CD4-positive, alpha-beta T cell (primary cell): ENCODE measurements at places on chromosomes 7 and 10. TPM values are rescaled to one million over a fixed set of nuclear protein-coding genes. Genes with fewer than 3 reads are reported as not detected.

DNA sequence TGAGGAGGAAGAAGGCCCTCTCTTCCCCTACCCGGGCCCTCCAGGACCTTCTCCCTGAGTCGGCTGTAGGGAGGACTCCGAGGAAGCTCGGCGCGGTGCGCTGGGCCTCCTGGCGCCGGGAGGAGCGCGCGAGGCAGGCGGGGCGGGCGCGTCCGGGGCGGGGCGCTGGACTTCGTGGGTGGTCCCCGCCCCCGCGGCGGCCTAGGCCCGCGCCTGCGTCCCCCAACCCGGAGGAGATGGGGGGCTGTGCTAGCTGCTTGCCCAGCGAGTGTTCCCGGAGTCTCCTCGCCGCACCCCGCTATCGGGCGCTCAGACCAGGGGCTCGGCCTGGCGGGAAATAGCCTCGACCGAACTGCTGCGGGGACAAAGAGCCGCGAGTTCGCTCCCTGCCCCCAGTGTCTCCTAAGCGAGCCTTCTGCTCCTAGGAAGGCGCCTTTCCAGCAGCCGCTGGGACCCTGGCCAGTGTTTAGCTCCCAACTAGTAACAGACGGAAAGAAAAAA lies 19.2 kb upstream of the SMO start:
- H3K27me3 ChIP-seq: no peaks in the 10 kb centered on the region
- H3K4me3 ChIP-seq: peak overlapping the region; percentile 56
- peak; percentile 40 for DNase-seq
- no peak overlapping the region for H3K27ac ChIP-seq

DNA sequence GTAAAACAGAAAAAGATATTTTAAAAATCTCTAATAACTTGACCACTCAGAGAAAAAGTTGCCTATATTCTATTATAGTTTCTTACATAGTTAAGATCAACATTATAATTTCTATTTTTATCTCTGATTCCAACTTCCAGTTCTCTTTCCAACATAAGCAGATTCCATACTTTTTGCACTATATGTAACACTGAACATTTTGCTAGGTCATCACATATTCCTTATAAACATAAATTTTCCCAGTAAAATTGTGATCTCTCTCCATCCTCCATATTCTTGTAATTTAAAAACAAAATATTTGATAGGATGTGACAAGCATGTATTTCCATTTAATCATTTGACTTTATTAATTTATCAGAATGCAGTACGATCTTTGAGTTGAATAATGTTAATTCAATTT lies 170.4 kb upstream of the THSD7A start:
- H3K27me3 ChIP-seq: no peaks in the 10 kb centered on the region
- H3K4me1 ChIP-seq: no peaks in the 10 kb centered on the region
- no peaks in the 10 kb centered on the region for H3K36me3 ChIP-seq
- no peak overlapping the region for H3K27ac ChIP-seq
- DNase-seq: no peak

GRCh38 chr7:111753968-111754367 lies 191.7 kb upstream of the IMMP2L start:
- no peak for DNase-seq
- no peak overlapping the region for H3K27ac ChIP-seq
- H3K4me3 ChIP-seq: no peak overlapping the region
- no peaks in the 10 kb centered on the region for H3K36me3 ChIP-seq
- H3K27me3 ChIP-seq: no peaks in the 10 kb centered on the region

DNA sequence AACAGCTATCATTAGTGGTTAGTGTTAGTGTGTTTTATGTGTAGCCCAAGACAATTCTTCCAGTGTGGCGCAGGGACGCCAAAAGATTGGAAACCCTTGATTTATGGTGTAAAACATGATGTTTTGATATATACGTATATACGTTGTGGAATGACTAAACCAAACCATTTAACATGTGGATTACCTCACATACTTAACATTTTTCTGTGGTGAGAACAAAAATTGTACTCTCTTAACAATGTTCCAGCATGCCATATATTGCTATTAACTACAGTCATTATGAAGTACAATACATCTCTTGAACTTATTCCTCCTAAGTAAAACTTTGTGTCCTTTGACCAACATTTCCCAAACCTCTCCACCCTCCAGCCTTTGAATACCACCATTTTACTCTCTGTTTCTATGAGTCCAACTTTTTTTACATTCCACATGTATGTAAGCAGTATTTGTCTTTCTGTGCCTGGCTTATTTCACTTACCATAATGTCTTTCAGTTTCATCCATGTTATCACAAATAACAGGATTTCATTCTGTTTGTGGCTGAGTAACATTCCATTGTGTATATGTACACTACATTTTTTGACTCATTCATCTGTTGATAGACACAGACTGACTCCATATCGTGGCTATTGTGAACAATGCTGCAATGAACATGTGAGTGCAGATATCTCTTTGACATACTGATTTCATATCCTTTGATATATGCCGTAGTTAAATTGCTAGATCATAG lies 42.2 kb upstream of the MAGI2 start:
- no peaks in the 10 kb centered on the region for H3K36me3 ChIP-seq
- no peak for DNase-seq
- H3K4me1 ChIP-seq: no peaks in the 10 kb centered on the region
- no peak overlapping the region for H3K4me3 ChIP-seq
- H3K27ac ChIP-seq: no peak overlapping the region

DNA sequence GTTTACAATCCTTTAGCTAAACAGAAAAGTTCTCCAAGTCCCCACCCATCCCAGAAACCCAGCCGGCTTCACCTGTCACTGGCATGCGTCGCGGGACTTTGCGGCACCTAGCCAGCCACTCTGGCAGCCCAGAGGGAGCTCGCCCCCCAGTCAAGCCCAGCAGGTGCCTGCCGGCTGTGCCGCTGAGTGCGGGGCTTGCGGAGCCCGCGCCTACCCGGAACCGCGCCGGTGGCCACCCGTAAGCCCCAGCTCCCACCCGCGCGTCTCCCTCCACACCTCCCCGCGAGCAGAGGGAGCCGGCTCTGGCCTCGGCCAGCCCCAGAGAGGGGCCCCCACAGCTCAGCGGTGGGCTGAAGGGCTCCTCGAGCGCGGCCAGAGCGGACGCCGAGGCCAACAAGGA lies 446.1 kb downstream of the GRM8 start:
- H3K27ac ChIP-seq: no peak overlapping the region
- H3K36me3 ChIP-seq: no peaks in the 10 kb centered on the region
- H3K4me3 ChIP-seq: no peak overlapping the region

HMX3 gene
- total RNA-seq: 0.34 TPM

CCDC3 gene
- total RNA-seq: 0.08 TPM

EN2 gene
- not detected for total RNA-seq

DNA sequence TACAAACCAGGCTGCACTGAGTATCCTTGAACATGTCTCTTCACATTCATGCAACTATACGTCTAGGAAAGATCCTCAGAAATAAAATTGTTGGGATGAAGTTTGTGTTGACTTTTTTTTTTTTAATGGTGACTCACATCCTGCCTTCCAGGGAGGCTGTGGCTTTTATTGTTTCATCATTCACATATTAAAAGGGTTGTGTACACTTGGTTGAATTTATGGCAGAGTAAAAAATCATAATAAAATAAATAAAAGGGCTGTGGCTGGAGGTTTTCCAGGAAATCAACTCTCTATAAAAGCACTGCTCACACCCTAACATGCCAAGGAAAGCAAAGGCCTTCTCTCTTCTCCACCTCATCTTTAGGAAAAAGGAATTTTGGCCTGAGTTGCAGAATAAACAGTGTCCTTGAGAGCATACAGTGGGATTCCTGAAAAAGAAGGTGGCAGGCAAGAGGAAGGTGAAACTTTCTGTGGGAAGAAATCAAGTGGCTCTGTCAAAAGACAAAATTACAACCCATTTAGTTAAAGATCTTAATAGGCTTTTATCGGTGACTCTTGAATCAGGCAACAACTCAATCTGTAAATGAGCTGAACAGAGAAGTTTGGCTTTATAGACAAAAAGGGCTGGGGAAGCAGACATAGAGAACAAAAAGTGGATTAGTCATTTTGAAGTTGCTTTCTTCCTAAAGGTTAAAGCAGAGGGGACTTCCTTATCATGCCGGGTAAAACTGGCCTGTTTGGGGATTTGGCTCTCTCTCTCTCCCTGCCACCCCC lies 41.6 kb upstream of the FHIP2A start:
- H3K36me3 ChIP-seq: no peaks in the 10 kb centered on the region
- no peak overlapping the region for H3K4me3 ChIP-seq
- H3K27me3 ChIP-seq: no peaks in the 10 kb centered on the region
- H3K4me1 ChIP-seq: no peaks in the 10 kb centered on the region
- DNase-seq: no peak

ZPBP gene
- total RNA-seq: not detected

LRRC4 gene
- total RNA-seq: 1.6 TPM

DNA sequence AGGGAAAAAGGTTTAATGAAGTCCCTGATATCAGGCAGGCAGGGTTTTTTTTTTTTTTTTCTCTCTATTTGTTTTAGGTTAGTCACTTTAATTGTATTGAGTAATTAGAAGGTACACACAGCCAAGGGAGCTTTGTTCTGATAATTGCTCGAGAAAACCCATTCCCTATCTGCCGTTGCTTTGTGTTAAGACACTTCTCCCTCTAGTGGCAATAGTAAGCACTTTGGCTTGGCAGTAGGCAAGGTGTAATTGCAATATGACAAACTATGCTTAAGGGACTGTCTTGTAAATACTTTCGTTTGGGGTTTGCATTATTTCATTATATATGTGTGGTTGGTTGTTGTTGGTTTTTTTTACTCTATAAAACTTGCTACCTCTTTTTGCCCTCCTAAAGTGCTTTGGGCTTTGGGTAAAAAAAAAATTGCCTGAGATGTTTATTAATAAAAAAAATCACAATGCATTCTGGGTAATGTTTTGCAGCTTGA lies 113.4 kb downstream of the BTRC start:
- H3K4me1 ChIP-seq: no peaks in the 10 kb centered on the region
- no peaks in the 10 kb centered on the region for H3K27me3 ChIP-seq

DNA sequence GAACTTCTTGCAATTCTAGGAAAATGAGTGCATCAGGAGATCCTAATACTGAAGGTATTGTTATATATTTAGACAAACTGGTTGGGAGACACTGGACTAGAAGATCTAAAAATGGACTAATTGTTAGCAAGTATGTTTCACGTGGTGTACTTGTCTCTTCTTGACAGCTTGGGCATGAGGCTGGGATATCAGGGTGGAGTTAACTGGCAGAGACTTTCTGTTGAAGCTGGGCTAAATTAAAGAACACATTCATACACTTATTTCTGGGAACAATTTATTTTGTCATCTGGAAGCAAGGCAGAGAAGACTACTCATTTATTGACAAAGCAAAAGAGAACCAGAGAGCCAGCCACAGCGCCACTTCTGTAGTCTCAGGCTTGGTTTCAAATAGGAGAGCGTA lies 25.9 kb downstream of the TYW1 start:
- no peak for DNase-seq
- H3K27me3 ChIP-seq: no peaks in the 10 kb centered on the region
- H3K36me3 ChIP-seq: peaks cover 54% of the 10 kb centered on the region
- no peak overlapping the region for H3K4me3 ChIP-seq

- no peak overlapping the region for H3K27ac ChIP-seq
- H3K4me3 ChIP-seq: no peak overlapping the region
- H3K4me1 ChIP-seq: no peaks in the 10 kb centered on the region
- H3K36me3 ChIP-seq: no peaks in the 10 kb centered on the region
- no peak for DNase-seq
Observed at GRCh38 chr7:24540956-24541355, 32.3 kb upstream of the PALS2 start.

PRKG1 gene
- not detected for total RNA-seq

- no peaks in the 10 kb centered on the region for H3K36me3 ChIP-seq
- no peak for DNase-seq
- peaks cover 4% of the 10 kb centered on the region for H3K27me3 ChIP-seq
- H3K4me3 ChIP-seq: no peak overlapping the region
Observed at GRCh38 chr10:90917238-90917967, 3.5 kb downstream of the ANKRD1 start.

NPSR1 gene
- not detected for total RNA-seq

OR2A12 gene
- total RNA-seq: not detected

- H3K4me3 ChIP-seq: no peak overlapping the region
- no peak for DNase-seq
- H3K36me3 ChIP-seq: no peaks in the 10 kb centered on the region
- no peak overlapping the region for H3K27ac ChIP-seq
- no peaks in the 10 kb centered on the region for H3K27me3 ChIP-seq
Observed at GRCh38 chr10:83835945-83836745, 303.2 kb upstream of the GHITM start.

DNA sequence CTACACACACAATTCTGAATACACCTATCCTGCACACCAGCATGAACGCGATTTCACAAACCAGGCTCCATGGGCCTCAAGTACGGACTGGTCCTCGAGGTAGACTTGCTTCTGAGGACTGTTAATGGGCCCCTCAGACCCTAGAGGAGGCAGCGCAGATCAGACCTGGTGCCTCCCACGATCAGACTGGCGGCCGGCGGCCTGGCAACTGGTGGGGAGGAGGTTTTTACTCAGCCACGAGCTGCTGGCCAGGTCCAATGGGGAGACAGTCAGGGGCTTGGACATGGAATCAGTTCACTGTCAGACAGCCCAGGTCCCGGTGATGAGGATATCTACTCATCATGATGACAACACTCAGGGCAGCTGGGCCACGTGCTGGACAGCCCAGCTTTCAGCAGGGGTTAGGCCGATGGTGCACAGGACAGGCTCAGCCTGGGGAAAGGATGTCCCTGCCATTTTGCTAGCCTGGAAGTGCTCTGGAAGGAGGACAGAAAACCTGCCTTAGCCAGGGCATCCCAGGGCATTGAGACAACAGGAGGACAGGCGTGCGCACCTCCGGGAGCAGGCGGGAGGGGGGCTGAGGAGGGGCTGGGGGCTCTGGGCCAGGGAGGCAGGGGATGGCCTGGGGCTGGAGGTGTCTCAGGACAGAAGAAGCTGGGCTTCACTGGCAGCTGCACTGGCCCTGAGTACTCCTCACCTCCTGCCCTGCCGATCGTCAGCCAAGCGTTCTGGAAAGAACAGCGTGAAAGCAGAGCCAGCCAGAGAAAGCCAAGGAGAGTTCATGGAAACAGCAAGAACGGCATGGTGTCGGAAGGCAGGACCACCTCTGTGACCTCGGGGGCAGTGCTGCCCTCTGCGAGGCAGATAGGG lies 48.0 kb upstream of the RASGEF1A start:
- no peak for DNase-seq
- H3K4me3 ChIP-seq: no peak overlapping the region

- H3K4me1 ChIP-seq: no peaks in the 10 kb centered on the region
- H3K36me3 ChIP-seq: no peaks in the 10 kb centered on the region
- no peak overlapping the region for H3K4me3 ChIP-seq
- no peak for DNase-seq
- H3K27me3 ChIP-seq: peaks cover 4% of the 10 kb centered on the region
- H3K27ac ChIP-seq: no peak overlapping the region
Observed at GRCh38 chr10:75288140-75288711, 52.5 kb upstream of the COMTD1 start.

DNA sequence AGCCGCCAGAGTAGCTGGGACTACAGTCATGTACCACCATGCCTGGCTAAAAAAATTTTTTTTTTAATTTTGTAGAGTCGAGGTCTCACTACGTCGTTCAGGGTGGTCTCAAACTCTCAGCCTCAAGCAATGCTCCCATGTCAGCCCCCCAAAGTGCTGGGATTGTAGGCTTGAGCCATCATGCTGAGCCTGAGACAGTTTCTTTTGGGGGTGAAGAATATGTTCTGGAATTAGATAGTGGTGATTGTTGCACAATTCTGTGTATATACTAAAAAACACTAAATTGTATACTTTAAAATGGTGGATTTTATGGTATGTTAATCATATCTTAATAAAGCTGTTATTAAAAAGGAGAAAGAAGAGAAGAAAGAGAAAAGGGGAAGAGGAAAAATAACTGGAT lies 1.5 kb downstream of the CUZD1 start:
- no peaks in the 10 kb centered on the region for H3K27me3 ChIP-seq
- no peaks in the 10 kb centered on the region for H3K4me1 ChIP-seq
- H3K27ac ChIP-seq: no peak overlapping the region
- H3K4me3 ChIP-seq: no peak overlapping the region
- peaks cover 6% of the 10 kb centered on the region for H3K36me3 ChIP-seq

GRCh38 chr10:1559311-1559710 lies 178.0 kb downstream of the ADARB2 start:
- no peaks in the 10 kb centered on the region for H3K4me1 ChIP-seq
- no peak for DNase-seq
- no peaks in the 10 kb centered on the region for H3K36me3 ChIP-seq
- H3K4me3 ChIP-seq: no peak overlapping the region
